ENCODE measurements at places on chromosomes 3 and 15. TPM values are rescaled to one million over a fixed set of nuclear protein-coding genes. Genes with fewer than 3 reads are reported as not detected.

The ATP10A gene
- 4.0 TPM for total RNA-seq

The CMTM8 gene
- 3.2 TPM for total RNA-seq

The TIMP4 gene
- not detected for total RNA-seq

The PRR20G gene
- not detected for total RNA-seq

The GHSR gene
- not detected for total RNA-seq

The CAMKV gene
- 0.23 TPM for total RNA-seq

The ZIC1 gene
- not detected for total RNA-seq

The MRAS gene
- 3.1 TPM for total RNA-seq

The AP4E1 gene
- total RNA-seq = 4.5 TPM

The GNB4 gene
- 61.1 TPM for total RNA-seq

The GRK7 gene
- not detected for total RNA-seq

The TMCC1 gene
- 20.8 TPM for total RNA-seq

The TOPAZ1 gene
- total RNA-seq = not detected

The MYNN gene
- total RNA-seq = 23.1 TPM

The APOD gene
- total RNA-seq = not detected
